ENCODE measurements at places on chromosomes 1 and 21. TPM values are rescaled to one million over a fixed set of nuclear protein-coding genes. Genes with fewer than 3 reads are reported as not detected.

Gene CFAP74
- total RNA-seq, result not detected

Gene VWA1
- 7.1 TPM for total RNA-seq

Gene PLPPR4
- under 0.01 TPM for total RNA-seq

Gene SEMA6C
- total RNA-seq, result 2.1 TPM

Gene DIRAS3
- total RNA-seq, result 3.2 TPM

Gene AMPD1
- not detected for total RNA-seq

Gene SDF4
- total RNA-seq, result 125 TPM

Gene RIT1
- total RNA-seq, result 12.2 TPM

Gene CAMSAP2
- total RNA-seq, result 8.6 TPM

Gene FABP3
- 209 TPM for total RNA-seq

Gene LINGO4
- total RNA-seq, result not detected

Gene C1QTNF12
- total RNA-seq, result 0.17 TPM

Gene KLF17
- under 0.01 TPM for total RNA-seq

Gene COP1
- total RNA-seq, result 29.6 TPM

Gene CD247
- not detected for total RNA-seq

Gene CHAF1B
- total RNA-seq, result 12.5 TPM

Gene RAB25
- total RNA-seq, result not detected

Gene FMOD
- 2.2 TPM for total RNA-seq

Gene BSND
- not detected for total RNA-seq

Gene ACTA1
- total RNA-seq, result not detected

Gene RASSF5
- 0.89 TPM for total RNA-seq

Gene TYW3
- 7.7 TPM for total RNA-seq

Gene SPRR1A
- total RNA-seq, result not detected

Gene REN
- 0.67 TPM for total RNA-seq

Gene BCL10
- total RNA-seq, result 21.0 TPM

Gene ASAP3
- 25.6 TPM for total RNA-seq

Gene ETNK2
- total RNA-seq, result 8.3 TPM

Gene KLHL21
- total RNA-seq, result 15.8 TPM

Gene TFF3
- total RNA-seq, result not detected

Gene SLC44A5
- total RNA-seq, result not detected

Gene ILDR2
- under 0.01 TPM for total RNA-seq

Gene NSUN4
- 13.5 TPM for total RNA-seq

Gene CELA3B
- not detected for total RNA-seq

Gene OR6Y1
- not detected for total RNA-seq

Gene GBP2
- total RNA-seq, result 1.9 TPM

Gene DMRTA2
- not detected for total RNA-seq

Gene TNFRSF14
- 7.7 TPM for total RNA-seq

Gene S100A7A
- not detected for total RNA-seq

Gene MCOLN2
- 0.45 TPM for total RNA-seq

Gene S100A7
- not detected for total RNA-seq

Gene LCE2B
- not detected for total RNA-seq

Gene HSD11B1
- 20.5 TPM for total RNA-seq

Gene SYCP1
- total RNA-seq, result not detected

Gene HAO2
- total RNA-seq, result not detected

Gene MMEL1
- total RNA-seq, result not detected

Gene NDUFV3
- total RNA-seq, result 33.3 TPM

Gene OR2T29
- total RNA-seq, result not detected
